ENCODE measurements at places on chromosomes 5 and 9. TPM values are rescaled to one million over a fixed set of nuclear protein-coding genes. Genes with fewer than 3 reads are reported as not detected.

DNA sequence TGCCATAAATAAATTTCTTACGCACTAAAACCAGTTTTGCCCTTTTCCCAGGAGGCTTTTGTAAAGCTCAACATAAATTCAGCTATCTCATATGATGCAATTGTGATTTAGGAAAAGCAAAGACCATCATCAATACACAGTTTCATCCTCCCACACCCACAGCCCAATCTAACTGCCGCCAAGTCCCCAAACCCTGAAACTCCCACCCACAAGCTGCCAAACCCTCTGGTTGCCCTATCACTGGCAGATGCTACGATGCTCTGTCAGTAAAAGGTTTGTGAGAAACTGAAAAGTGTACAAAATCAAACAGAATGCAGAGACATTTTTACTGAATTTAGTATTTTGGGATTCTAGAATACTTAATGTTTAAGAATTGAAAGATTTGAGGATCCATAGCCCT is 42.8 kb upstream of the NR4A3 start:
- no peak for DNase-seq
- H3K27me3 ChIP-seq = no peaks in the 10 kb centered on the region
- H3K36me3 ChIP-seq = no peaks in the 10 kb centered on the region
- no peaks in the 10 kb centered on the region for H3K4me1 ChIP-seq
- no peak overlapping the region for H3K4me3 ChIP-seq

- no peak for DNase-seq
- peak overlapping the region; percentile 69 for H3K4me3 ChIP-seq
- H3K27me3 ChIP-seq = peaks cover 14% of the 10 kb centered on the region
Measured at GRCh38 chr5:15502208-15502607, 2.2 kb downstream of the FBXL7 start.

GRCh38 chr9:36897478-36897877 is 136.6 kb downstream of the PAX5 start:
- peaks cover 3% of the 10 kb centered on the region for H3K4me1 ChIP-seq
- no peak overlapping the region for H3K4me3 ChIP-seq
- H3K27ac ChIP-seq = no peak overlapping the region
- DNase-seq = peak; percentile 16

DNA sequence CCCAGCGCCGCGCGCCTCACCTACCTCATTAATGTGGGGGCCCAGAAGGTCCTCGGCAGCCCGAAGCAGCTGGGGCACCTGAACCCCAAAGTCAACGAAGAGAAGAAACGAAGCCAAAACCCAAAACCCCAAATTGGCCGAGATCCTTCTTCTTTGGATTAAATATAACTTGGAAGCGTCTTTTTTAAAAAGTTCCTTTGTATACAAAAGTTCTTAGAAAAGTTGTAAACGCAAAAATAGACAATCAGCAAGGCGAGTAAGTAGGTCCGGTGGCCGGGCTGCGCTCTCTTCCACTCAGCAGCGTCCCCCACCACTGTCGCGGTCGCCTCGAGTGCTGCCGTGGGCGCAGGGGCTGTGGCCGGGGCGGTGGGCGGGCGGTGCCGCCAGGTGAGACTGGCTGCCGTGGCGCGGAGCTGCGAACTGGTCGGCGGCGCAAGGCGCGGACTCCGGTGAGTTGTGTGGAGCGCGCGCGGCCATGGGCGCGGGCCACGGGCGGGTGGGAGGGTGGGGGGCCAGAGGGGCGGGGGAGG is 360 bp downstream of the KLF4 start:
- no peak for DNase-seq
- peak overlapping the region; percentile 99 for H3K27ac ChIP-seq
- H3K36me3 ChIP-seq = peaks cover 30% of the 10 kb centered on the region
- H3K4me3 ChIP-seq = peak overlapping the region; percentile 85
- H3K27me3 ChIP-seq = no peaks in the 10 kb centered on the region

DNA sequence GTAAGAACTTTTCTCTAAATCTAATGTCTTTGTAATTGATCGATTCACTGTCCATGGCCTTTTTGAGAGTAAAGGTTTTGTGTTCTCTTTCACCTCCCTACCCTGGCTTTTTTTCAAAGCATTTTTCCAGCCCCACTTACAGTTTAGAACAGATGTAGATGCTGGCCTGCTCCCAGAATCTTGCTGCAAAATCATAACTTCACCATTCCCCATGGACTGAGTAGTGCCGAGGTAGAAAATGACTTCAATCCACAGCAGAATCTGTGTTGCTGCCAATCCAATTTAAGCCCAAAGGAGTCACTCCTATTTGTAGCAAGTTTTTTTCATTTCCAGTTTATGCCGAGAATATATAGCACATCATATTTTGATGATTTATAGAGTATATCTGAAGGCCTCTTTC is 46.5 kb upstream of the CEMIP2 start:
- H3K27ac ChIP-seq = no peak overlapping the region
- DNase-seq = no peak
- H3K4me3 ChIP-seq = no peak overlapping the region
- H3K36me3 ChIP-seq = no peaks in the 10 kb centered on the region
- no peaks in the 10 kb centered on the region for H3K4me1 ChIP-seq

DNA sequence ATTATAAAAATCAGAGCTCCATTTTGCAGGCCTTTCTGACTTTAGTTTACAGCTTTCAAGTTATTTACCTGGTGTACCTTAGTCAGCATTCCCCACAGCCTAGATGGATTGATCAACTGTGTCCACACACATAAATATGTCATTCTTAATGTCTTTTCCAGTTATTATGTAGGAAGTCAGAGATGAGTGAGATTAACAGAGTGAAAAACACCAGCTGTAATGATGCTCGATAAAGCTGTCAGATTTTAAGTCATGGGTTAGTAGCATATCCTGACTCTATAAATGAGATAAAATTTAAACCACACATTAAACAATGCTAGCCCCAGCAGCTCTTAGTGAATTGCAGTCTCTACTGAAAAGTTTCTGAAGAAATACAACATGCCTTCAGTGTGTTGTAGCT is 48.9 kb downstream of the NUDT12 start:
- no peak overlapping the region for H3K4me3 ChIP-seq
- no peak for DNase-seq
- H3K4me1 ChIP-seq = no peaks in the 10 kb centered on the region

GRCh38 chr9:99185348-99185632 is 36.5 kb downstream of the ALG2 start:
- no peak for DNase-seq
- H3K4me1 ChIP-seq = peaks cover 15% of the 10 kb centered on the region
- no peaks in the 10 kb centered on the region for H3K36me3 ChIP-seq
- peaks cover 3% of the 10 kb centered on the region for H3K27me3 ChIP-seq
- H3K4me3 ChIP-seq = no peak overlapping the region
- H3K27ac ChIP-seq = no peak overlapping the region

DNA sequence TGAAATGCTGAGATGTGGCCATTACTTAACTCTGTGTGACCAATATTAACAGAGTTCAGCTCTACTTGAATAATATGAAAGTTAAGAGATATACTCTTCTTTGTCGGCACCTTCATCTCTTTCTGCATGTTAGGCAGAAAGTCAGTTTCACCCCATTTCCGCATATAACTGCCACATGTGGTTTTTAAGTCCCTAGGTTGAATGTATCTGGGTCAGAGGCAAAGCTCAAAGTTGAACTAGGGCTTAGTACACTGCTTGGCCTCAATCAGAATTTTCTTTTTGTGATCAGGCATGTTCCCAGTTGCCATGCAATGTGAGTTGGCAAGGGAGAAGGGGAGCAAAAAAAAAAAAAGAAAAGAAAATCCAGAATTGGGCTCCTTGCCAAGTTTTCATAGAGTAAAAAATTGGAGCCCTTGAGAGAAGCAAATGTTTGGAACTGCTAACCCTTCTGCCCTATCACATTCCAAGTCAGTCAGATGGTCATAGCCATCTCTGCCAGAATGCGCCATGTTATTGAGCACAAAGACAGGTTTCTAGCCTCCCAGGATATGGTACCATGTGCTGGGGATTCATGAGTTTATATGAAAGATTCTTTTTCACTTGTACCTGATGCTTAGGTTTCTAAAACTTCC is 251.2 kb upstream of the RORB start:
- DNase-seq = no peak
- H3K27ac ChIP-seq = no peak overlapping the region

GRCh38 chr9:90343366-90343765 is 299.3 kb downstream of the DIRAS2 start:
- DNase-seq = no peak
- H3K27ac ChIP-seq = no peak overlapping the region
- H3K27me3 ChIP-seq = no peaks in the 10 kb centered on the region
- no peaks in the 10 kb centered on the region for H3K36me3 ChIP-seq
- H3K4me3 ChIP-seq = no peak overlapping the region

DNA sequence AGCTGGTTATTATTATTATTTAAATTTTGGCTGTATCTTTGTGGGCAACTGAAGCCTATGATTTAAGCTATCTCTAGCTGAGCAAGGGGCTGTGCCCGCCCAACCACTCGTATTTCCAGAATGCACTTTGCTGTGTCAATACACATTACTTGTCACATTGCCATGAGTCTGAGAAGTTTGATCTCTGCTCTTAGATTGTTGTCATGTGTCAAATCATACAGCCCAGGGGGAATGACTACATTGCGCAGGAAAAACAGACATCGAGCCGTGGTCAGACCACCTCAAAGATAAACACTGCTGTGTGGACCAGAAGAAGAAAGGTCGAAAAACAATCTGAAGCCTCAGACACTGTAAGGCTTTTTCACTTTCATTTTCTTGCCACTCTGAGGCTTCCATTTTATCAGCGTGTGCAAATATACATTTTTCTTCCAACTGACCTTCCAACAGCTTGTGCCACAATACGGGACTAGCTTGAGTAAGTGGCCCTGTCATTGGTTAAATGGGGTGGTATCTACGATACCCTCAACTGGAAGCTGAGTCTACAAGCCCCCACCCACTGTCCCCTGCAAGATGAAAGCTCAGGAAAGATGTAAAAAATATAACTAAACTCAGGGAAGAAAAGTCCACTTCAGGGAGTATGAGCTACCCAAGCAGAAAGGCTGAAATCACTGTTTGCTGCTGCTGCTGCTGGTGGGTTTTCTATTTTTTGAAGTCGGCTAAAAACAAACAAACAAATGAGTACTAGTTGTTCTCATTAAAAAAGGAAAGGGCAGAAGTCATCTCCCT is 603.0 kb downstream of the BNC2 start:
- H3K36me3 ChIP-seq = no peaks in the 10 kb centered on the region
- DNase-seq = no peak
- no peaks in the 10 kb centered on the region for H3K4me1 ChIP-seq
- H3K4me3 ChIP-seq = peak overlapping the region; percentile 19
- peak overlapping the region; percentile 48 for H3K27ac ChIP-seq
- H3K27me3 ChIP-seq = no peaks in the 10 kb centered on the region

- no peaks in the 10 kb centered on the region for H3K27me3 ChIP-seq
- H3K4me1 ChIP-seq = no peaks in the 10 kb centered on the region
- no peak overlapping the region for H3K27ac ChIP-seq
- peak; percentile 65 for DNase-seq
Measured at GRCh38 chr5:175701797-175702196, 43.9 kb downstream of the HRH2 start.

- H3K36me3 ChIP-seq = no peaks in the 10 kb centered on the region
- no peak for DNase-seq
- peaks cover 9% of the 10 kb centered on the region for H3K27me3 ChIP-seq
- H3K4me3 ChIP-seq = no peak overlapping the region
- no peak overlapping the region for H3K27ac ChIP-seq
- H3K4me1 ChIP-seq = no peaks in the 10 kb centered on the region
Measured at GRCh38 chr9:77099388-77099787, 77.9 kb upstream of the VPS13A start.

GRCh38 chr5:39829441-39829840 is 404.7 kb upstream of the DAB2 start:
- no peak for DNase-seq
- no peaks in the 10 kb centered on the region for H3K27me3 ChIP-seq
- H3K4me1 ChIP-seq = no peaks in the 10 kb centered on the region
- H3K4me3 ChIP-seq = no peak overlapping the region
- H3K36me3 ChIP-seq = no peaks in the 10 kb centered on the region

GRCh38 chr5:132065951-132066701 is 5.7 kb downstream of the IL3 start:
- H3K27me3 ChIP-seq = no peaks in the 10 kb centered on the region
- no peak overlapping the region for H3K27ac ChIP-seq
- H3K36me3 ChIP-seq = no peaks in the 10 kb centered on the region
- no peak overlapping the region for H3K4me3 ChIP-seq

DNA sequence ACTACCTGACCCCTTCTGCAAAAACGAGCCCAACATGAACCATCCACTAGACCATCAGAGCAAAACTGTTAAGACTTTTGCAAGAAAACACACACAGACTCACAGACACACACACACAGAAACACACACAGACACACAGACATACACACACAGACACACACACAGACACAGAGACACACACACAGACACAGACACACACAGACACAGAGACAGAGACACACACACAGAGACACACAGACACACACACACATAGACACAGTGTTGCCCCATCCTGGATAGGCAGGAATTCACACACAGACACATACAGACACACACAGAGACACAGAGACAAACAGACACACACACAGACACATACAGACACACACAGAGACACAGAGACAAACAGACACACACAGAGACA is 52.5 kb downstream of the NACC2 start:
- H3K4me3 ChIP-seq = no peak overlapping the region
- peaks cover 10% of the 10 kb centered on the region for H3K4me1 ChIP-seq
- H3K27me3 ChIP-seq = no peaks in the 10 kb centered on the region
- H3K36me3 ChIP-seq = peaks cover 14% of the 10 kb centered on the region
- H3K27ac ChIP-seq = no peak overlapping the region

DNA sequence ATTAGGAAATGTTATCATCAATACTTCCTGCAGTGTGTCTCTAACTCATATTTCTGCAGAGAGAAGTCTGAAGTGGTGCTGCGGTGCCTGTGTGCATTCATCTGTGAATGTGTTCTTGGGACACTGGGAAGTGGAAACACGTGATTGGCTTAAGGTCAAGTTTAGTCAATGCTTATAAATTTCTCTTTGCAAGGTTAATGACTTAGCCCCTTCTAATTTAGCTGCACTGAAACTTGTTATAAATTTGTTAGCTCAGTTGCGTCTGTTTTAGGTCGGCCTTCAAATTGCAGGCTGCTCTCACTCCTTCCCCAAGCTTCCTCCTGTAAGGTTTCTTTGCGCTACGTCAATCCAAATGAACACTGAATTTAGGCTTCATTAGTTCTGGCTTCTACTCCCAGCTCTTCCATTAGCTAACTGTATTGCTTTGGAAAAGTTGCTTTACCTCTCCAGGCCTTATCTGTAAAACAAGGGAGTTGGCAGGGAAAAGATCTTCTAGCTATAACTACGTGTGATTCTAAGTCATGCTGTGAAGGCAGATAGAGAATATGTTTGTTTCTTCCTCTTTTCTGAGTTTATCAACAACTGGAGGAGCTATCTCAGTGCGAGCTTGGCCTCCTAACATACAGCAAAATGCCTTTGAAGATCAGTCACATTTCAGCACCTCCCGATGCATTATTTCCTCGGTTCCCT is 341.8 kb downstream of the NFIB start:
- H3K27ac ChIP-seq = no peak overlapping the region
- no peaks in the 10 kb centered on the region for H3K27me3 ChIP-seq
- peaks cover 4% of the 10 kb centered on the region for H3K4me1 ChIP-seq
- H3K4me3 ChIP-seq = no peak overlapping the region
- DNase-seq = no peak
- no peaks in the 10 kb centered on the region for H3K36me3 ChIP-seq

- peaks cover 26% of the 10 kb centered on the region for H3K36me3 ChIP-seq
- peaks cover 21% of the 10 kb centered on the region for H3K4me1 ChIP-seq
- peak overlapping the region; percentile 38 for H3K27ac ChIP-seq
- DNase-seq = no peak
- no peak overlapping the region for H3K4me3 ChIP-seq
- no peaks in the 10 kb centered on the region for H3K27me3 ChIP-seq
Measured at GRCh38 chr9:127360829-127361228, 36.1 kb upstream of the SLC2A8 start.

Gene FBXL7
- 5.9 TPM for total RNA-seq

Gene CTSV
- 48.8 TPM for total RNA-seq

Gene ECM2
- 4.8 TPM for total RNA-seq

Gene SLIT3
- 10.8 TPM for total RNA-seq

Gene GRIA1
- total RNA-seq = not detected

Gene SLC46A2
- total RNA-seq = 64.2 TPM
